ENCODE measurements at places on chromosomes 11 and 22.

- DNase-seq, result no peak
Measured at GRCh38 chr11:117959438-117960149, 26.6 kb upstream of the IL10RA start.

DNA sequence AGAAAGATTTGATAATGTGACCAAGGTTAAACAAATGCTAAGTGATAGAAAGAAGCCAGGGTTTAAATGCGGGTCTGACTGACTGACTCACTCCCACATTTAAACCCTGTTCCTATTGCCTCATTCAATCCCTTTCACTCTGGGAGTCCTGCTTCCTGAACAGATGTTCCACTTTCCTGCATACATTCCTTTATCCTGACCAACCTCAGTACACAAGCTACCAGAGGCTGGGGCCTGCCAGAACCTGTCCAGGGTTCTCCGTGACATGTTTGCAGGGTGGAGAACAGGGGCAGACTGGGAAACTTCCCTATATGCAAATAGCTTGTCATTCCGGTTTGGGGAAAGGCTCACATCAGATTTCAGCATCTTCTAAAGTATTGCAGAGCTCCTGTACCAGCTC is 3.0 kb upstream of the ANKK1 start:
- peak; percentile 92 for DNase-seq

DNA sequence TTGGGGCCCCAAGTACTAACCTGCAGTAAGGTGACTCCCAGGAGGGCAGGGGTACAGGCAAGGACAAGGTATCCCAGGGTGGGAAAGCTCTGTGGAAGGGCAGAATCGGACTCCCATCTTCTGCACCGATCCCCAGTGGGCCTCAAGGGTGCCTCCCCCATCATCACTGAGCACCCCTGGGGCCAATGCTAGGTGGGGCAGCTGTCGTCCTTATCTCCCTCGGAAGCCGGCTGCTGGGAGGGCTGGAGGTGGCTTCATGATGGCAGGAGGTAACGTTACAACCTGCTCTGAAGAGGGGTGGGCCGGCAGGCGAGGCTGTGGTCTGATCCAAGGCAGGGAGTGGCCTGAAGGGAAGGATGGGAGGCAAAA is 87.6 kb upstream of the LINC01488 start:
- no peak for DNase-seq

GRCh38 chr11:30652801-30653200 is 66.6 kb upstream of the MPPED2 start:
- no peak for DNase-seq

- DNase-seq, result no peak
Measured at GRCh38 chr22:21856868-21857267, 10.6 kb downstream of the MAPK1 start.

DNA sequence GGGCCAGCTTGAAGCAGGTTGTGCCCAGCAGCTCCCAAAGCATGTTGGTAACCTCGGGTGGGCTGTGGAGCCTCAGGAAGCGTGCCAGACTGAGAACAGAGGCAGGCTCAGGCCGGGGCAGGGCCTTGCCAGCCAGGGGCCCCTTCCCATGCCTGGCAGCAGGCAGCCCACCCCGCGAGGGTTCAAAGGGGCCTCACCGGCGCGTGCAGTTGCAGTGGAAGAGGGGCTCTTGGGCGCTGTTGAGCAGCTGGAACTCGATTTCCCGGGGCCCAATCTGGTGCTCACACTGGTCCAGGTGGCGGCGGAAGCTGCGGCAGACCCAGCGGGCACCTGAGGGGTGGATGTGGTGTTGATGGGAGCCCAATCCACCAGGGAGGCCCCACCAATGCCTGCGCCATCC is 3.6 kb downstream of the PLA2G3 start:
- DNase-seq, result no peak

DNA sequence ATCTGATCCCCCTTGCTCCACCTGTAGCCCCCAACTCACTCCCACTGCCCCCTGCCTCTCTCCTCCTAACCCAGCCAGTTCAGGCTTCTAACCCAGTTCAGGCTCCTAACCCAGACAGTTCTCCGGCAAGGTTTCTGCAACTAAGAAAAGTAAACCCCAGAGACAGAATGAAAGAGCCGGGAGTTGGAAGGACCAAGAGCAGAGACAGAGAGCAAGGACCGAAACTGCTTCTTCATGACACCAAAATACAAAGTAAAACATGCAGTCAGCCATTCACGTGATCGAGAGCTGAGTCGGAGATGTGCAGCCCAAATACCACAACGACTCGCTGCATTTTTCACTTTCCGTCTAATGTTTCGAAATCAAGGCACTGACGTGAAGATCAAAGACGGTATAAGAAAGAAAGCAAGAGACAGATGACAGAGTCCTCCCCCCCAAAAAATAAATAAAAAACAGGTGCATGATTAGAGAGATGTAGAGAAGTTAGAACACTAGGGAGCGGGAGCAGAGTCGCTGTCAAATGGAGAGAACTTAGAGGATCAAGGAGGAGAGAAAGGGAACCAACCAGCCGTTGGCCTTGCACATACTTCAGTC is 884 bp downstream of the IL10RA start:
- peak; percentile 8 for DNase-seq

- DNase-seq, result peak; percentile 77
Measured at GRCh38 chr22:37273126-37273845, 9.0 kb upstream of the CYTH4 start.

- no peak for DNase-seq
Measured at GRCh38 chr22:42418811-42419242, 13.4 kb downstream of the NFAM1 start.

- DNase-seq, result no peak
Measured at GRCh38 chr11:69213964-69214363, 58.2 kb downstream of the SMIM38 start.

DNA sequence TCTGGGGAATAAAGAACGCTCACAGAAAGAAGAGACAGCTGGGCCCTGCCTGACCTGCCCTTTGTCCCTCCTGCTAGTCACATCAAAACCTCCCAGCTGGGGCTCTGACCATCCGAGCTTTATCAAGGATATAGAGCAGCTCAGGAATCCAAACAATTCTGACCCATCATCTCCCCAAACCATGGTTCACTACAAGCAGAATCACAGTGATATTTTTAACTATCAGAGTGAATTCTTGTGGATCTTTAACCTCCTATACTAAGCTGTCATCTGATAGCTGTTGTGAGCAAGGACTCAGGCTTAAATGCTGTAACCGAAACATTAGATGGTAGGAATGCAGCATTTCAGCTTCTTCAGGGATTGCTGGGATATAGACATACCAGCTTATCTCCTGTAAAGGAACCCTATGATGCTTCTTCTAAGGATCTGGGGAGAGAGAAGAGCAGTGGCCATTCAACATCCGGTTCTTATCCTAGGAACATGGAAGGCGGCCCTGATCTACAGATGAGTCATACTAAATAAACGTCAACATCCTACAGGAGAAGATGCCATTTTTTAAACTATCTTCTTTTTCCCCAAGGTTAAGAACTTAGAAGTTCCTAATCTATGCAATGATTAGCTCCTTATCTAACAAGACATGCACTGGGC is 84.7 kb upstream of the AKIP1 start:
- peak; percentile 77 for DNase-seq

DNA sequence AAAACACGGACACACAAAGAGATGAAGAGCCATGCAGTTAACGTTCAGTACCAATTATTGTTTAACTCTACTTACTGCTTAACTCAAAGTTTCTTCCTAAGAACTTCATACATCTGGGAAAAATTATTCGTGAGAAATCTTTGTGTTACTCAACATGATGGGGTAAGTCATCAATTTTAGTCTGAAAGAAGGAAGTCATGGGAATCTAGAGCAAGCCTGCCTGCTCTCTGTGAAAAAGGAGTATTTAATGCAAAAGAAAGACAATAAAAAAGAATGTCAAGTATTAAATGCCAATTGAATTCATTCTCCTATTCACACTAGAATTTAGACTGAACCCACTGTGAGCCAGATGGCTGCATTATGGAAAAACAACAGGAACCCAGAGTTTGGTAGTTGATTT is 16.0 kb downstream of the TMEM123 start:
- DNase-seq, result peak; percentile 55

- peak; percentile 95 for DNase-seq
Measured at GRCh38 chr11:73257342-73258103, 14.6 kb upstream of the P2RY6 start.

- no peak for DNase-seq
Measured at GRCh38 chr22:37485395-37486223, 575 bp downstream of the MFNG start.

GRCh38 chr11:36195496-36196354 is 93.5 kb downstream of the COMMD9 start:
- no peak for DNase-seq

DNA sequence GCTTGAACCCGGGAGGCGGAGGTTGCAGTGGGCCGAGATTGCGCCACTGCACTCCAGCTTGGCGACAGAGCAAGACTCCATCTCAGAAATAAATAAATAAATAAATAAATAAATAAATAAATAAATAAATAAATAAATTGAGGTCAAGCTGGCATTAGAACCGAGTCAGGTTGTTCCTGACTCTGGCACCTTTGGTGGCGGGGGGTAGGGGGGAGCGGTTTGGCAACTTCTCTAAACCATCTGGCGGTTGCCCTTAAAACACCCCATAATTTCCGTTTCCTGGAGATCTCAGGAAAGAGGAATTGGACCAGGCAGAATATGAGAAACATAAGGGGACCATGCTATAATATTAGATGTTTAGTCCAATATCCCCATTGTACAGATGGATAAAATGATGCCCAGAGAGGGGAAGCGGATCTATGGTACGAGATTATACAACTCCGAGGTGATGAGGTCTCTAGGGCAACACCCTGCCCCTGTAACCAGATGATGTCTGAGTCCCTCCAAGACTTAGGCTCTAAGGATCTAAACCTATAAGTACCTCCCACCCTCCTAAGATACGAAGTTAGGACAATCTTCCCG is 785 bp downstream of the CLPB start:
- DNase-seq, result no peak

GRCh38 chr22:28103596-28103995 is 184.5 kb upstream of the PITPNB start:
- no peak for DNase-seq

GRCh38 chr22:17597217-17597616 is 31.3 kb downstream of the ATP6V1E1 start:
- no peak for DNase-seq

GRCh38 chr11:108223348-108224149 is 682 bp downstream of the ATM start:
- DNase-seq, result peak; percentile 44

- DNase-seq, result no peak
Measured at GRCh38 chr11:71223081-71223405, 29.3 kb downstream of the SHANK2 start.

GRCh38 chr11:86952221-86952875 is 2.8 kb downstream of the FZD4 start:
- no peak for DNase-seq

DNA sequence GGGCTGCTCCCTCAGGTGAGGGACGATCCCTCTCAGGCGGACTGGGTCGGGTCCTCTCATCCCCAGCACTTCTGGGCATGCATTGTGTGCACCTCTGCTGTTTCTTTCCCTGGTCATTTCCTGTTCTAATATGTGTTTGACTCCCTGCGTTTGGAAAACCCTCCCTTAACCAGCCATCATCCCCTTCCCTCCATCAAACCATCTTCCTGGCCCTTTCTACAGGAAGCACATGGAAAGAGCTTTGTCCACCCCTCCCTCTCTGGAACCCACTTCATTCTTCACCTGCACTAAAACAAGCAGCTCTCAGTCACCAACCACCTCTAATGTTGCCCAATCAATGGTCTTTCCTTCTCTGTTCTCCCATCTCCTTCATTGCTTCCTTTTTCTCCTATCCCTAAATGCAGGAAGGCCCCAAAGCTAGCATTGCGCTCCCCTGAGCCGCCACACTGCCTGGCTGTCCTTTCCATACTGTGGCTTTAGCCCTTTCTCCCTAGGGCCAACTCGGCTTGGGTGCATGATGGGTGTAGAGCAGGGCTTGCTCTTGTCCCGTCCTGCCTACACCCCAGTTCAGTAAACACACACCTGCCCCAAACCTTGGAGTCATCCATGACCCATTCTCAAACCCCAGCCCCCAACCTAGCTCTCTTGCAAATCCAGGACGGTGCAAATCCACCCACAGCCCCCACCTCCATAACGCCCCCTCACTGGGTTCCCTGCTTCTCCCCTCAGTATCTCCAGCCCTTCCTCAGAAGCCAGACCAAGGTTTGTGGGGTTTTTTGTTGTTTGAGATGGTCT is 5.4 kb upstream of the GAS2L1 start:
- peak; percentile 17 for DNase-seq

GRCh38 chr11:126112547-126112946 is 49.9 kb upstream of the CDON start:
- no peak for DNase-seq

DNA sequence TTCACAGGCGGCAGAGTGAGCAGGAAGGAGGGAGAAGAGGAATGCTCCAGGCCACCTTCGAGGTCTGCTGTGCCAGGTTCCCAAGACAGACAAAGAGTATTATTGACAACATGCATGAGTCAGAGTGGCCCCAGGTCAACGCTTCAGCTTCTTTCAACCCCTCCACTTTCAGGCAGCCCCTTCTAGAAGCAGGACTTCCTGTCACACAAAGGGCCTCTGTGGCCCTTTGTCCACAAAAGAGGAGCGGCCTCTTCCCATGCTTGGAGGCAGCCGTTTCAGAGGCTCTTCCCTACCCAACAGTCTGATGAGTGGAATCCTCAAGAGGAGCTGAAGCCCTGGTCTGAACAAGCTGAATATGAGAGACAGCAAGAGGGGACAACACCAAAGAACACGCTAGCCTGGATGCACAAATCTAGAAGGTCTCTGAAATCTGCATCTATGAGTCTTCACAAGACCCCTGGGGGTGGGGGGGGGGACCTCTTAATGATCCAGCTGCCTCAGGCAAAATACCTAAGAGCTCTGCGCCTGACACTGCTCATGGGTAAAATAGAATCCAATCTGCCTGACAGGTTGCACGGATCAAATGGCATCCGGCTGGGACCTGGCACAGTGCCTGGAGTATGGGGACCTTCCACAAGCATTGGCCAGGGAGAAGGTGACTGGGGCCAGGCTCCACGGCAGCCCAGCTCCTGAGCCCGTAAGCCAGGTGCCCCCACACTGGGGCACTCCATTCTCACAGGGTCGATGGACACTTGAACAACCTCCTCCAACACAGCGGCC is 67.5 kb downstream of the PACSIN2 start:
- peak; percentile 57 for DNase-seq

DNA sequence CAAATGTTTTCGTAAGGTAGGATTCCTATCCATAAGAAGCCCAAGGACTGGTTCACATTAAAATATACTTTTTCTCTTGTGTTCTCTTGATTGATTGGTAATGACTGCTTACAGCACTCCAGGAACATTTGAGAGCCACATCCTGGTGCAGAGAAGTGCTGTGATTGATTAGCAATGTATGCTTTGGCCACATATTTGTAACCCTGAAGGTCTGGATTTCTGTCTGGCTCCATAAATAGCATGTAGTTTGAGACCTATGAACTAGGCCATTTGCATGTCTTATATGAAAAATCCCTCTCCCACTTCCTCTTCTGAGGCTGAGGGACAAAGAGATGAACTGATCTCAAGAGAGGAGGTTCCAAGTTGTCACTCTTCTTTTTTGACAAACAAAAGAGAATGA is 49.3 kb upstream of the CD44 start:
- DNase-seq, result no peak

GRCh38 chr11:19160847-19161246 is 40.9 kb downstream of the CSRP3 start:
- peak; percentile 4 for DNase-seq

GRCh38 chr11:120057595-120058581 is 80.0 kb downstream of the TRIM29 start:
- peak; percentile 17 for DNase-seq
